ENCODE measurements at places on chromosomes 2 and 18.

DNA sequence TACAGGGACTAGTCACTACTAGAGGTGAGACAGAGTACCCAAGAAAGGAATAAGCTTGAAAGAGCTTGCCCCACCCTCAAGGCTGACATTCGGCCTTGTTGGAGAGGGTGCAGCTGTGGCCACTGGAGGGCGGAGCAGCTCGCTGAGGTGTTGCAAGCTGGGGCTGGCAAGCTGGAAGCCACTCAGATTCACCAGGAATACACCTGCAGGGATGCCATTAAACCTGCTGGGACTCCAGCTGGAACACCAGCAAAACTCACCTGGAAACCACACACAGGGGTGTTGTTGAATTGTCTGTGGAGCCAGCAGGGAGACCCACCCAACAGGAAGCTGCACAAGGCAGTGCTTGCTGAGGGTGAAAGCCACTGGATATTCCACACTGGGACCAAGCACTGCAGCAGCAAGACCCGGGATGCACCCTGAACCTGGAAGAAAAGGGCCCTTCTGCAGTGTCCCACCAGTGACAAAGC lies 26.1 kb downstream of the KCTD18 start:
- no peak for DNase-seq

GRCh38 chr2:107012714-107013306 lies 126.8 kb upstream of the ST6GAL2 start:
- no peak for DNase-seq

GRCh38 chr2:145596416-145596815 lies 1076.5 kb upstream of the ZEB2 start:
- no peak for DNase-seq

DNA sequence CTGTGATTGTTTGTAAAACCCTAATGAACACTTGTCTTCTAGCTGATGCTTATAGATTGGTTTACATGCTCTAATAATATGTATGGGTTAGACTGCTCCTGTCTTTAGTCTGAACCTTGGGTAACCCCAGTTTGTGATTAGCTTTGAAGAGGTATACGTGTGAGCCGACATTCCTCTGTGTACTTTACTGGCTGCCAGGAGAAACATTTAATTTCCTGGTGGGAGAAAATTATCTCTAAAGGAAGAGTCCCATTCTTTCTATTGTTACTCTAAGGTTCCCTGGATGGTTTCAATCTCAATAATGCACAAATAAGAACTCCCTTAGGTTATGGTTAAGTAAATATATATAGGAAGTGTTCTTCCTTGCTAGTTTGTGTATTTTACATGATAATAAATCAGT lies 143.6 kb upstream of the ZSWIM2 start:
- DNase-seq: no peak

- DNase-seq: no peak
Observed at GRCh38 chr2:205730191-205730590, 47.9 kb downstream of the NRP2 start.

DNA sequence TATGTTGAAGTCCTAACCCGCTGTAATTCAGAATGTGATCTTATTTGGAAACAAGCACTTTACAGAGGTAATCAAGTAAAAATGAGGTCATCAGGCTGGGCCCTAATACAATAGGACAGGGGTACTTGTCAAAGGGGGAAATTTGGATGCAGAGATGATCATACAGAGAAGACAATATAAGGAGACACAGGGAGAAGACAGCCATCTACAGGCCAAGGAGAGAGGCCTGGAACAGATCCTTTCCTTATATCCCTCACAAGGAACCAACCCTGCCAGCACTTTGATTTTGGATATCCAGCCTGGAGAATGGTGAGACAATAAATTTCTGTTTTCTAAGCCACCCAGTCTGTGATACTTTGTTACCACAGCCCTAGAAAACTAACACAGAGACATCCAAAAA lies 104.3 kb downstream of the METTL4 start:
- DNase-seq: no peak

Measured in bone marrow (tissue), 2 donors.